Left hindlimb (tissue), 1 donor: ENCODE measurements at places on chromosomes 11 and 22.

DNA sequence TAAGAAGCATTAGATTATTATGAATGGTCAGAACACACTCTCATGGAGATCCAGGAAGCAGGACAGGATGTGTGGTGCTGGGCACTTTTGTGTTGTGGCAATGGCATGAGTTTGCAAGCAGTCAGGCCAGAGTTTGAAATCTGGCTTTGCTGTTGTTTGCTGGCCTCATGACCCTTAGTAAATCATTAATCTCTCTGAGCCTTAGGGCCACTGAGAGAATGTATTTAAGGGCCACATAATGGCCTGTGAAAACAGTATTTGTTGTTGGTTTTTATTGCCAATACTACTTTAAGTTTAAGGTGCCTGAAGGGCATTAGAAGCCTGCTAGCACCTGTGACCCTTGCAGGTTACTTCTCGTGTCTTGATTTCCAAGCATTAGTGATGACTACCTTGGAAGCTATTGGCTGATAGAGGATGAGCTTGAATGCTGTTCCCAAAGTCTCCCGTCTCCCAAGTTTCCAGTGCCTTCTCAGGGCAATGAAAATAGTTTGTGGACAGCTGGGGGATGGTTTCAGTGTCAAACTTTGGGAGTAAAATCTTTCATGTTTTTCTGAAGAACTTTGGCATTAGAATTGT is 24.6 kb downstream of the STIM1 start:
- DNase-seq = no peak

- DNase-seq = no peak
Observed at GRCh38 chr11:1389932-1390568, at the start of gene BRSK2. TSS of gene BRSK2 (plus strand) at chr11:1389934. CDS start at chr11:1390285, 351 bp downstream.

DNA sequence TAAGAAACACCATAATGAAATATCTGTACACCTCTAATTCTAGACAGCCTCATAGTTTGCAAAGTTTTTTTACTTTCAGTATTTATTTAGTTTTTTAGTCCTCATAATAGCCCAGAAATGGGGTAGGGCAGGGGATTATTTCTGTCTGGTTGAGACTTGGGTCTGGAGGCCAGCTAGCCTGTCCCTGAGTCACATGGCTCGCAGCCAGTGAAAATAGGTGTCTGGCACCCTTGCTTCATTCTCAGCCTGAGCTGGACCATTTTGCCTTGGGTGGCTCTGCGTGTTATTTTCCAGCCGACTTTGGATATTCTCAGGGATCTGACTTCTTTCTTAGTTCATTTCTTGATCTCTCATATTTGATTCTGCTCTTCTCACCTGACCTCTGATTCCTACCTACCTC is 123.9 kb upstream of the NARS2 start:
- no peak for DNase-seq

- no peak for DNase-seq
Observed at GRCh38 chr11:83185767-83186166, 7.7 kb upstream of the ANKRD42 start.

DNA sequence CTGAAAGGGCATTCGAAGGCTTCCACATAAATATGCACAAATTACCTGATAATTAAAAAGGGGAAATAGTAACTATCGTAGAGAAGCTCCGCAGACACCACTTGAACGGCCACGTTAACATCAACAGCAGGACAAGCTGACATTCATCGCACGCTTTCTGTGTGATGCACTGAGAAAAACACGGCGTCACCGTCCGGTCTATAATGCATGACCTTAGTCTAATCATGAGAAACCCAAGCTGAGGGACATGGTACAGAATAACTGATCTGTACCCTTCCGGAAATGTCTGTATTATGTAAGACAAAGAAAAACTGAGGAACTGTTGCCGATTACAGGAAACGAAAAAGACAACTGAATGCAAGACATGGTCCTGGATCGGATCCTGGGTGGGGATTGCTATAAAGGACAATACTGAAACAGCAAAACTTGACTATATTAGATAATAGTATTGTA is 678 bp upstream of the RANGAP1 start:
- no peak for DNase-seq

DNA sequence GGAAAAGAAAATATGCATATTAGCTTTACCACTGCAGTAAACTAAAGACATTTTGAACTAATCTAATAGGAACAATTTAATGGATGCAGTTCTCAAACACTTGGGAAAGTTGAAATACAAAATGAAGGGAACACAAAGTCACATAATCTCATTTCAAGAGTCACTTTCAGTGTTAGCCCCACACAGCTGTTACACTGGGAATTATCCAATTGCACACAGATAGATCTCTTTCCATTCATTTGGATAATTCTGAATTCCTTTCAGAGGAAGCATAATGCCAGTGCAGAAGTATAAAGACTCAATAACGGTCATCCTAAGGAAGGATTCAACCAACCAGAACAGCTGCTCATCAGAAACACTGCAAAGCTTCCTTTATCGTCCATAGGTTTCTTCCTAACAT is 173.3 kb downstream of the GRIA4 start:
- DNase-seq = no peak

GRCh38 chr11:121551463-121551862 is 98.7 kb upstream of the SORL1-AS1 start:
- no peak for DNase-seq

DNA sequence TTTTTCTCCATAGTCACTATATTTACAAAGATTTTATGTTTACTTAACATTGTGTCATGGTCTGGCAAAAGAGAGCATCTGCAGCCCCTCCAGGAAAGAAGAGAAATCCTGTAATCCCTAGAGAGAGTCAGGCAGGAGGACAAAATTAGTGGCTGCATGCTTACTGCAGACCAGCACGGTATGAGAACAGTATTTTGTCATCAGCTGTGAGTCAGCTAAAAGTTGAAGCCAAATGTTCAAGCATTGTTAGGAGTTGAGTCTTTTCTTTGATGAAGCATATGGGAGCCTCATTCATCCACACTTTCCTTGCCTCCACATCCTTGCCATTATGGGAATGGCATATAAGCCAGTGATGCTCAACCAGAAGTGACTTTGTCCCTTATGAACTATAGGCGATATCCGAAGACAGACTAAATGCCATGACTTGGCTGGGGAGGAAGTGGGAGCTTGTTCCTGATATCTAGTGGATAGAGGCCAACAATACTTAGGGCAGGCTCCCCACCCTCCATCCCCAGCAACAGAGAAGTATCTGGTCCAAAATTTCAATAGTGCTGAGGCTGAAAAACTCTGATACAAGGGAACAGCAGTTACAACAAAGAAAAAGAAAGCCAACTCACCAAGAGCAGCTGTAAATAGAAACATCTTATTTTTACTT is 112.0 kb upstream of the OR5AK2 start:
- DNase-seq = no peak

DNA sequence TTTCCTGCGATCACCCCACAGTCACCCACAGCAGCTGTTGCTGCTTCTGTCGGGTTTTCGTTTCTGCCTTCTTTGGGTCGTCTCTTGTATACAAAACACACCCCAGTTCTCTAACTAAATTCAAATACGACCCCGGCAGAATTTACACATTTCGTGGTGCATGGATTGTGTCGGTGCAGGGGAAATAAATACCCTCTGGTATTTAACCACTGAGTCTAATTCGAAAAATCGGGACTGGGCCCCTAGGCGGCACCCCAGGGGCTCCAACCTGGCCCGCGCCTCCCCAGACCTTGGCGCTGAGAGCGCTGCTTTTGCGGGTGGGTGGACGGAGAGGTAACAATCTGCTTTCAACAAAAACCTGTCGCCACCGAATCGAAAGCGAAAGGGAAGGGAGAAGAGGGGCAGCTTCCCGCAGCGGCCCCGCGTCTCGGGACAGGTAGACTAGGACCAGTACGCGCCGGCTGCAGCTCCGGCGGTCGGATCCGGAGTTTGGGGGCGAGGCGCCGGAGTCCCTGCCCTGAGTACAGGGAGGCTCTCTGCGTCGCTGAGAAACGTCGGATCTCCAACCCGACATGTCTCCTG is 4.4 kb downstream of the ALX4 start:
- DNase-seq = no peak

DNA sequence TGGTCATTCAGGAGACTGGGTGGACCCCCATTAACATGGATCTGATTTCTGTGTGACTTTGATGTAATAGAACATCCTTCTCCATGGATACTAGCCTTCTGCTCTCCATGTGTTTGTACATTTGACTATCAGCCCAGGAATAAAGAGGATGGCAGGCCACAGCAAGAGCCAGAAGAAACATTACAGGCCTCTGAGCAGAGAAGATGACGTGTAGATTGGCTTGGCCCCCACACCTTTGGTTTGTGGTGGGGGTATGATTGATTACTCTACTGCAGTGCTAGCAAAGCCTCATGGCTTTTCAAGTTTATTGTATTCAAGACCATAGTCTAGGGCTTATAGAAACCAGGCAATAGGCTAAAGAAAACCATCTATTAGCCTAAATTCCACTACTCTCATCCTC is 77.0 kb downstream of the GRAMD1B start:
- no peak for DNase-seq

- no peak for DNase-seq
Observed at GRCh38 chr11:31874631-31875191, 63.6 kb upstream of the PAX6 start.

DNA sequence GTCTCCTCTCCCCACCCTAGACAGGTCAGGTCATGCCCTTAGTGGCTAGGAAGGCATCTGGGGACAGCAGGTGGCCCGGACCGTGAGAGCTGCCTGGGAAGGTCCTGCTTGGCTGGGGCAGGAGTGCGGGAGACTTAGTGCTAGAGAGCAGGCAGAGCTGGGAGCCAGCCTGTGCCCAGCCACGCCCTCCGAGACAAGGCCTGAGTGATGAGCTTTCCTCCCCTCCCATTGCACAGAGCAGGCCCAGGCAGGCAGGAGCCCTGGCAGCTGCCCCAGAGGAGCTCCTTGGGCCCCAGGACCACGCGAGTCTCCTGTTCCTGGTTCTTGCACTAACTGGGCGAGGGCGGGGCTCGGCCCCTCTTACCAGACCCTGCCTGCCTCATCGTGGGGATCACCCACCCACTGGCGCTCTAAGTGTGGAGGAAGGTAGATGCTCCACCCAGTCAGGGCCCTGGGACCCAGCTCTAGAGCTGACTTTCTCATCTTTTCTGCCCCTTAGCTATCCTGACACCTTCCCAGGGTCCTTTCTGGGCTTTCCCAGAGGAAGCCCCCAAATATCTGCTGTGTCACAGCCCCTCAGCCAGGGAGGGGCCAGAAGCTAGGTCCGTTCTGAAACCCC is 44.9 kb downstream of the MACROD1 start:
- DNase-seq = no peak

- DNase-seq = no peak
Observed at GRCh38 chr11:131446590-131447275, 76.3 kb downstream of the NTM start.

DNA sequence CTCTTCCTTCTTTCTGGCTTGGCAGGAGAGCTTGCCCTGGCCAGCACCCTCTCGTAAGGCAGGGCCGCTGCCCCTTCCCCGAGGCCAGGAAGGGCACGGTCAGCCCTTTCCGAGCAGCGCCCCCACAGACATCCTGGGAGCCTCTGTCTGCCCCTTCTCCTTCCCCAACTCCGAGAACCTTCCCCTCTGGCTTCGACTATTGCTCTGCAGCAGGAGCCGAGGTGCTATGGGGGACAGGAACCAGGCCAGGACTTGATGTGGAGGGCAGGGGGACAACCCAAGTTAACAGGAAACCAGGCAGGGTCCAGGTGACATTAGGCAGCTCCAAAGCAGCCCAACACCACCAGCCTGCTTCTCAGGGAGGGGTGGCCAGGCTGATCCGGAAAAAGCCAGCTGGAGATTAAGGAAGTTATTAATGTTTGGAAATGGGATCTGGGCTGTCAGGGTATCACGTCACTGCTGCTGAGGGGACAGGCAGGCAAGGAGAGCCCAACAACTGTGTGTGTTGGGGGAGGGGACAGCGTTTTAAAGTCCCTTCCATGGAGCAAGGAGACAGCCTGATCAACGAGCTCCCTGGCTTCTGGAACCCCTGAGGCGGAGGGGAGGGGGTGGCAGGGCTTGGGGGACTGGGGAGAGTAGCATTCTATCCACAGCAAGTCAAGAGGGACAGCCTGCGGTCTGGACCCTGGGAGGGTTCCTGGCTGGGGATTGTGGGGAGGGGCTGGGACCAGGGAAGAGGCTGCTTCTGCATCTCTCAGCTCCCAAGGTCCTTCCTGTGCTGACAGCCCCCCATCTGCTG is 27.3 kb downstream of the SYT7 start:
- DNase-seq = no peak

DNA sequence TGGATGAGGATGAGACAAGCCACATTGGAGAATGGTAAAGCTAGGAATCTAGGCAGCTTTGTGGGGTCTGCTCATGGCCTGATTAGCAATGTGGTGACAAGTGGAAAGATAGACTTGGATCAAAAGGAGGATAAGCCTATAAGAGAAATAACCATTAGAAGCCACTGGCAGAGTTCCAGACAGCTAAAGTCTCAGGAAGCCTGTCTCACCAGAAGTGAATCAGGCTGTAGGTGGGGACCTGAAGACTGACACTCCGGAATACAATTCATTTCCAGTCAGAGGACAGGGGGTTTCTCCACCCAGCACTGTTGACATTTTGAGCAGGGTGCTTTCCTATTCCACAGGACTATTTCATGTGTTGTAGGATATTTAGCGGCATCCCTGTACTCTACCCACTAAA is 129.7 kb downstream of the ARHGAP42 start:
- DNase-seq = no peak

GRCh38 chr11:104343578-104343977 is 179.6 kb upstream of the PDGFD start:
- no peak for DNase-seq

DNA sequence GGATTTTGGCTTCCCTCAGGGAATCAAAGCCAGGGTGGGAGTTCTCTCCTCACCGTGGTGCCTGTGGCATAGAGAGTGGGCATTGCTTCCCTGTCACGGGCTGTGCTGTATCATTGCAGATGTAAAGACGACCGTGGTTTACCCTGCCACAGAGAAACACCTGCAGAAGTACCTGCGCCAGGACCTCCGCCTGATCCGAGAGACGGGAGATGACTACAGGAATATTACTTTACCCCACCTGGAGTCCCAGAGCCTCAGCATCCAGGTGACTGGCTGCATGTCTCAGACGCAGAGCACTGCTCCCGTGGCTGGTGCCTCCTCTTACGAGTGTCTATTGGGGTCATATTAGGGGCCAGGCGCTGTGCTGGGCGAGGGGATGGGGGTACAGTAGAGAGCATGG is 24.2 kb upstream of the ST3GAL4 start:
- peak; percentile 13 for DNase-seq

DNA sequence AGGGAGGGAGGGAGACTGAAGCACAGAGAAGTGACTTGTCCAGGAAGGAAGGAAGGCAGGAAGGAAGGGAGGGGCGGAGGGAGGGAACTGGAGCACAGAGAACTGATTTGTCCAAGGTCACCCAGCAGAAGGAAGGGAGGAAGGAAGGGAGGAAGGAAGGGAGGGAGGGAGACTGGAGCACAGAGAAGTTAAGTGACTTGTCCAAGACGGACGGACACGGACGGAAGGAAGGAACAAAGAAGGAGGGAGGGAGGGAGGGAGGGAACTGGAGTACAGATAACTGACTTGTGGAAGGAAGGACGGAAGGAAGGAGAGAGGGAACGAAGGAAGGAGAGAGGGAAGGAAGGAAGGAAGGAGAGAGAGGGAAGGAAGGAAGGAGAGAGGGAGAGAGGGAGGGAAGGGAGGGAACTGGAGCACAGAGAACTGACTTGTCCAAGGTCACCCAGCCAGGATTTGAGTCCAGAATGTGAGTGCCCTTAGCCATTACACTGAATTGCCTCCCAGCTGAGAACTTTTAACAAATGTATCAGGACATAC is 1.5 kb downstream of the SLC35F2 start:
- no peak for DNase-seq

- DNase-seq = no peak
Observed at GRCh38 chr11:20110908-20111669, 49.2 kb downstream of the DBX1 start.

- no peak for DNase-seq
Observed at GRCh38 chr11:125347261-125347585, 148.8 kb downstream of the FEZ1 start.
